ENCODE measurements at places on chromosomes 6 and 20.

- no peak for DNase-seq
Measured at GRCh38 chr20:14644306-14645097, 307.1 kb upstream of the FLRT3 start.

- DNase-seq = no peak
Measured at GRCh38 chr20:24656391-24656790, 187.0 kb downstream of the SYNDIG1 start.

- DNase-seq = no peak
Measured at GRCh38 chr6:92748131-92748530, 671.2 kb downstream of the EPHA7 start.

GRCh38 chr20:20655883-20656282, 56.6 kb downstream of the RALGAPA2 start:
- no peak for DNase-seq

DNA sequence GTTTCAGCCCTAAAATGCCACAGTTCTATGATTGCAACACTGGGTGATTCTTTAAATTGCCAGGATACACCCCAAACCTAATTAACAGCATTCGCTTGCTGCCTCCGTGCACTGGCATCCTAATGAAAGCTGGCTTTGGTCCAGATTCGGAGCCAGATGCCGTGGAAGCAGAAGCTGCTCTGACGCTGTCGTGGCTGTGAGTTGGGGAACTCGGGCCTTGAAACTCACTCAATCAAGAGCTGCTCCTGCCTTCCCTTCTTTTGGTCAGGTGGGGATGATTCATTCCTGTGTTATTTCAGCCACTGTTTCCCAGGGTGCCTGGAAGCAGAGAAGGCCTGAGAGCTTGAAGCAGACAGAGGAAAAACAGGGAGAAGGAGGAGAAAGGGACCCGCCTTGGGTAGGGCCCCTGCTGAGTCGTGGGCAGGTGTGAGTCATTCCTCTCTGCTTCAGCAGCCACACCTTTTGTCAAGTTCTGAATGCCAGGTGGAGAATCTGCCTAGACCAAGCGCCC, 36.2 kb upstream of the DSP start:
- no peak for DNase-seq

GRCh38 chr20:39039261-39039660, 77.1 kb downstream of the DHX35 start:
- no peak for DNase-seq

DNA sequence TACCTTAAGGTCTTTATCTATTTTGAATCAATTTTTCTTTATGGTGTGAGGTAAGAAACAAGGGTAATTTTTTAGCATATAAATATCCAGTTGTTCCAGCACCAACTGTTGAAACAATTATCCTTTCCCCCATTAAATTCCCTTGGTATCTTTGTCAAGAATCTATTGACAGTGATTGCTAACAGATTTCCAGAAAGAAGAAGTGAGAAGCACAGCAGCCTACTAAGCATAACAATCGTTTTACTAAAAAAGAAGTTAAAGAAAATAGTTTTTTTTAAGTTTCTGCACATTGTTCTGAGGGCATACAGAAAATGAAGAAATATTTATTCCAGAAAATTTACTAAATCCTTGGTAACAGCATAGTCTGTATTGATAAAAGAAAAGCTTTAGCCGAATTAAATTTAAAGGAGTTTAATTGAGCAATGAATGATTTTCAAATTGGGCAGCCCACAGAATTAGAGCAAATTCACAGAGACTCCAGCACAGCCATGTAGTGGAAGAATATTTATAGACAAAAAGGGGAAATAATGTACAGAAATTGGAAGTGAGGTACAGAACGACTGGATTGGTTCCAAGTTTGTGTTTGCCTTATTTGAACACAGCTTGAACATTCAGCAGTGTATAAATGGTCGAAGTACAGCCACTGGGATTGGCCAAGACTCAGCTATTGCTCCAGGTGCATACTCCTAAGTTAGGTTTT, 97.9 kb upstream of the UST start:
- DNase-seq = no peak

DNA sequence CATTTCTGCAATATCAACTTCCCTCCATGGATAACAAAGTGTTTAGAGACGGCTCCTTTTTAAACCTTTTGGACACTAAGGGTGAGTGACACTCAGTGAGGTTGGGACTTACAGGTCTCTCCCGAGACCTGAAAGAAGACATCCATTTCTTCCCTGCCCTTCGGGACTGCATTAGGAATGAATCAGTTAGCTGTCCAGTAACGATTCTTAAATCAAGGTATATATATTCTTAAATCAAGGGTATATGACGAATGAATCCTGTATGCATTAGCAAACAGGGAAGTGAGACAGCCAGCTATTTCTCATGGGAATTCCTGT, 52.9 kb downstream of the EDN1 start:
- DNase-seq = no peak

GRCh38 chr20:48210111-48211027, 425.1 kb upstream of the SULF2 start:
- DNase-seq = no peak

DNA sequence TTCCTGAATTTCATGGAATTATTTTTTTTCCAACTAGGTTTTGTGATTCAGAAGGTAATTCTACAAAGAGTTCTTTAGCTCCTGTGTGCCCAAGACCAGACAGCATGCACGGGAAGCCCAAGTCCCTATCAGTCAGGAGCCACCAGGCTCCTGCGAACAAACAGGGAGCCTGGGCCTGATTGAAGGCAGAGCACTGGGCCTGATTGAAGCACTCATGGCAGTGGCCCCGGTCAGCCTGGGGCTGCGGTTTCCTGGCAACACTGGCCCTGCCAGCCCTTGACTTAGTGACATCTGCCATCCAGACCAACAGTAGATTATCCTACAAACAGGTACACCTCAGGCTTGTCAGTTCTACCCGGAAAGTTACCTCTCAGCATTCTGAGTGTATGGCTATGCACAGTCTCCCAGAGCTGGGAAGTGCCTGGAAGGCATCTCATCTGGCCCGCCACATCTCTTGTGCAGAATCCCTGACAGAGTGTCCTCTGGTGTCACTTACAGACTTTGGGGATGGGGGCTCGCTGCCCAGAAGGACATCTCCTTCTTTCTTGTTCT, 133.8 kb downstream of the VEGFA start:
- DNase-seq = no peak

GRCh38 chr20:60528141-60528540, 569.9 kb downstream of the CDH26 start:
- no peak for DNase-seq

DNA sequence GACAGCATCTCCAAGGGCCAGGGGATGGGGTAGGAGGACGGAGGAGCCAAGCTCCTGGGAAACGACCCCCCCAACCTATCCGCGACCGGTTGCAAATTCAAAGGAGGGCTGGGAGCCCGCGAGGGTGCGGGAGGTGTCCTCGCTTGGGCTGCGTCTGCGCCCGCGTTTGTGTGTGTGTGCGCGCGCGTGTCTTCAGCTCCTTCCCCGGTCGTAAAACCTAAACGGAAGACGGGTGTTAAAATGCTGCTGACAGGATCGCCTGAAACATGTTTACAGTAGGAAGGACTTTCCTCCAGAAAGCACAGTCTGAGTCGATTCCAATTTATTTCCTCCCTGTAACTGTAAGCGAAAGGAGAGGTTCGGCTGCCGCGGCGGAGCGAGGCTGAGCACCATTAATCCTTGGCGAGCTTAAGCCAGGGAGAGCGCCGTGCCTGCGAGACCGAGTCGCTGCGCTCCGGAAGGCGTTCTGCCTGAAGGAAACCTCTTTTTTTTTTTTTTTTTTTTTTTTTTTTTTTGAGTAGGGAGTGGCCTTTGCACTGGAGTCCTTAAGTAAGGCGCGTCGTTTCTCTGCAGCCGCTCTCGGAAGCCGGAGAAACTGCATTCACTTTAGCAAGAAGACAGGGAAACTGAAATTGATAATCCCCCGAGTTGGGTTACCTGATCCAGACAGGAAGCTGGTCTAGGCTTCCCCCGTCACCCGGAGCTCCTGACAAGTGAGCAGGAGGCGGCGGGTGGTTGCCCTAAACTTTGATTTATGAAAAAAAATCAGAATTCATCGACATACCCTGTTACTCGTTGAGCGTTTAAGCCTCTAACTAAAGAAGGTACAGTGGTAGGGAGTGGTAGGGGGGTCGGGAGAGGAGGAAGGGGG, 4.8 kb upstream of the SOX4 start:
- no peak for DNase-seq

- no peak for DNase-seq
Measured at GRCh38 chr6:129184324-129184723, 301.4 kb downstream of the LAMA2 start.

GRCh38 chr6:123526128-123526527, 110.6 kb downstream of the TRDN start:
- no peak for DNase-seq

GRCh38 chr6:148427333-148427732, 84.7 kb downstream of the SASH1 start:
- no peak for DNase-seq

- no peak for DNase-seq
Measured at GRCh38 chr6:168778201-168778600, 337.2 kb downstream of the SMOC2 start.

DNA sequence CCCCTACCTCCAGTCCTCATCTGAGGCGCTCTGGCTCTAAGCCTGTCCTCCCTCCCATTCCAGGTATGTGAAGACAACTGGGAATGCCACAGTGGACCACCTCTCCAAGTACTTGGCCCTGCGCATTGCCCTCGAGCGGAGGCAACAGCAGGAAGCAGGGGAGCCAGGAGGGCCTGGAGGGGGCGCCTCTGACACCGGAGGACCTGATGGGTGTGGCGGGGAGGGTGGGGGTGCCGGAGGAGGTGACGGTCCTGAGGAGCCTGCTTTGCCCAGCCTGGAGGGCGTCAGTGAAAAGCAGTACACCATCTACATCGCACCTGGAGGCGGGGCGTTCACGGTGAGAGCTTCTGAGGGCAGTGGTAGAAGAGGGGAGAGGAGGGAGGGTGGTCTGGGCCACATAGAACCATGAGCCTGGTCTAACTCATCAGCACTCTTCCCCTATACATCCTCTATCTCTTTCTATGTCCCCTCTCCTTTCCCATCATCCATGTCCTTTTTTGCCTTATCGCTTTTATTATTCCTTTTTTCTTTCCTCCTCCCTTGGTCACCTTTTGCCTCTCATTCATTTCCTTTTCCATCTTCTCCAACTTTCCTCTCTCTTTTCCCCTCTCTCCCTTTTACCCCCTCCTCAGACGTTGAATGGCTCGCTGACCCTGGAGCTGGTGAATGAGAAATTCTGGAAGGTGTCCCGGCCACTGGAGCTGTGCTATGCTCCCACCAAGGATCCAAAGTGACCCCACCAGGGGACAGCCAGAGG, 3.5 kb downstream of the RING1 start:
- DNase-seq = no peak

DNA sequence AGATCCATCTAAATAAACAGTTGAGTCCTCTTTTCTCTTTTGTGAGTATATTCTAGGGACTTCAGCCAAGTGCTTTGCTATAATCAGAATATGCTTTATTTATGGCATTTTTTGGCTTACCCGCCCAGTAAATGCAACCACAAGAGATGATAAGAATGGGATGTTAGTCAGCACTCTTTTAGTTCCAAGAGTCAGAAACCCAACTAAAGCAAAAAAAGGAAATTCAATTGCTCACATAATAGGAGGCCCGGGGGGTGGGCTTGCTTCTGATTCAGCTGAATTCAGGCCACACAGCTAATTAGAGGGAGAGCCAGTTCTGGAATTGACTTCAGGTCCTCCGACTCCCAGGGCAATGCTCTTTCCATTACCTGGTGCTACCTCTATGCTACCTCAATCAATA, 250.6 kb downstream of the FARS2 start:
- no peak for DNase-seq

- DNase-seq = no peak
Measured at GRCh38 chr6:57313711-57314471, 3.5 kb upstream of the PRIM2 start.

GRCh38 chr6:290111-290922, 2.0 kb upstream of the DUSP22 start:
- DNase-seq = no peak

GRCh38 chr6:22754061-22754460, 184.7 kb downstream of the HDGFL1 start:
- DNase-seq = no peak

All from activated T-helper 1 cell treated with anti-CD3 and anti-CD28 coated beads, Interleukin-2, amount 50 U/mL, for 16 hours (primary cell).